Hair follicular keratinocyte (primary cell): ENCODE measurements at places on chromosomes 2 and 18. TPM values are rescaled to one million over a fixed set of nuclear protein-coding genes. Genes with fewer than 3 reads are reported as not detected.

TMEM182 gene
- 3.3 and 4.1 TPM in 2 replicates for total RNA-seq

ECEL1 gene
- not detected in 2 replicates for total RNA-seq

PLEKHM3 gene
- total RNA-seq = 2.8 and 7.7 TPM in 2 replicates

IL1F10 gene
- total RNA-seq = 0.08 and 1.3 TPM in 2 replicates

SERPINB4 gene
- 1.9 TPM in 2 replicates for total RNA-seq

ZNF516 gene
- total RNA-seq = 19.4 and 24.2 TPM in 2 replicates

SETBP1 gene
- total RNA-seq = 1.9 and 4.7 TPM in 2 replicates

PRKRA gene
- total RNA-seq = 60.8 and 64.0 TPM in 2 replicates

TMEM169 gene
- under 0.01 and 0.08 TPM in 2 replicates for total RNA-seq

MDH1 gene
- 190 and 220 TPM in 2 replicates for total RNA-seq

AFG3L2 gene
- 42.6 and 60.5 TPM in 2 replicates for total RNA-seq

IL37 gene
- total RNA-seq = not detected in 2 replicates

UGT1A3 gene
- not detected in 2 replicates for total RNA-seq

TANC1 gene
- total RNA-seq = 17.3 and 19.3 TPM in 2 replicates

GREB1 gene
- total RNA-seq = 0.31 and 1.0 TPM in 2 replicates

NT5DC4 gene
- not detected in 2 replicates for total RNA-seq

ACP1 gene
- 79.7 and 83.0 TPM in 2 replicates for total RNA-seq

HOXD1 gene
- total RNA-seq = not detected in 2 replicates

NR4A2 gene
- total RNA-seq = 0.11 and 0.31 TPM in 2 replicates

SCYGR4 gene
- total RNA-seq = not detected in 2 replicates

OBSL1 gene
- total RNA-seq = 29.7 and 38.7 TPM in 2 replicates

NCK2 gene
- 74.1 and 84.6 TPM in 2 replicates for total RNA-seq

CD207 gene
- total RNA-seq = not detected in 2 replicates

ZBTB7C gene
- total RNA-seq = 0.04 and 0.23 TPM in 2 replicates

ABHD1 gene
- not detected in 2 replicates for total RNA-seq

SP9 gene
- total RNA-seq = not detected in 2 replicates

EVX2 gene
- not detected in 2 replicates for total RNA-seq

LRRC30 gene
- not detected in 2 replicates for total RNA-seq

WDSUB1 gene
- total RNA-seq = 2.7 TPM in 2 replicates

GALNT13 gene
- total RNA-seq = under 0.01 TPM in 1 of 2 replicates, not detected in the other

CD8A gene
- total RNA-seq = 0.04 and 0.08 TPM in 2 replicates

CCBE1 gene
- total RNA-seq = 9.2 and 9.8 TPM in 2 replicates

ADRA2B gene
- 0.08 TPM in 1 of 2 replicates, not detected in the other for total RNA-seq

EPHA4 gene
- 0.84 and 4.3 TPM in 2 replicates for total RNA-seq

COBLL1 gene
- total RNA-seq = 14.0 and 16.5 TPM in 2 replicates

IGFBP5 gene
- 0.08 and 0.23 TPM in 2 replicates for total RNA-seq

MAPK4 gene
- total RNA-seq = not detected in 2 replicates

CXCR4 gene
- not detected in 2 replicates for total RNA-seq

PECR gene
- 4.1 and 5.8 TPM in 2 replicates for total RNA-seq

ZNF521 gene
- total RNA-seq = not detected in 2 replicates

CCDC150 gene
- 1.4 and 1.7 TPM in 2 replicates for total RNA-seq

UGT1A8 gene
- not detected in 2 replicates for total RNA-seq

RIT2 gene
- total RNA-seq = not detected in 2 replicates

TCF23 gene
- total RNA-seq = 0.04 TPM in 1 of 2 replicates, not detected in the other

REG3G gene
- not detected in 2 replicates for total RNA-seq

NT5C1B gene
- not detected in 2 replicates for total RNA-seq

CD8B2 gene
- not detected in 2 replicates for total RNA-seq

ZC3H6 gene
- total RNA-seq = 1.1 and 2.4 TPM in 2 replicates

LRATD1 gene
- total RNA-seq = 6.3 and 8.1 TPM in 2 replicates
